ENCODE measurements at places on chromosomes 4 and X. TPM values are rescaled to one million over a fixed set of nuclear protein-coding genes. Genes with fewer than 3 reads are reported as not detected.

GRCh38 chr4:94373752-94374151 is 31.1 kb upstream of the HPGDS start:
- DNase-seq = no peak

DNA sequence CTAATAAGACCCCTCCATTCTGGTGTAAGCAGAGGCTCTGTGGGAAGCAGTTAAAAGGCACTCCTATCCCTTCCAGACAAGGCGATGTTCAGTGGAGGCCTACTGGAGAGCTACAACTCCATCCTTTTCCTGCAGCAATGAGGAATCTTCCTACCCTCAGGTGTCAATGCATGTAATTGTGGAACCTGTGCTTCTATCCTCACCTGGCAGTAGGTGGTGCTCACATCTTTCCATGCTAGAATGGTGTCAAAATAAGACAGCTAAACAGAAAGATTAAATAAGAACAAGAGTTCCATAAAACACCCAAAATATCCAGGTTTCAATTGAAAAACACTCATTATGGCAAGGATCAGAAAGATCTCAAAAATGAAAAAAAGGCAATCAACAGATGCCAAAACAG is 224.6 kb downstream of the IL15 start:
- no peak for DNase-seq

DNA sequence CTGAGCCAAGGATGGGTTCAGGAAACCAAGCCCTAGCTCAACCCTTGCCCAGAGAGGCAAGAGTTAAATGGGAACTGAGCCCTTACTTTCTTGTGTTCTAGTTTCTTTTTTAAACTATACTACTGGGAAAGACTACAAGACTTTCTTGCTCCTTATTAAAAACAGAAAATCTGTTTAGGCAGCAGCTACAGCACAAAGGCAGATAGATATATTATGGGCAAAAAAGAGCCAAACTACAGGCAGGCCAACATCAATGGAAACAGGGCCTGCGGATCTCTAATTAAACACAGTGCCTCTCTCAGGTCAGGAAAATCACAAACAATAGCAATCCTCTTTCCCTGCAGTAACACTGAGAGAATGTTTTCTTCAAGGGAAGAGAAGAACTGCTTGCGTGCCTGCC is 226.0 kb downstream of the LDB2 start:
- peak; percentile 14 for DNase-seq

- no peak for DNase-seq
Measured at GRCh38 chr4:122636697-122637096, 15.8 kb upstream of the IL21 start.

DNA sequence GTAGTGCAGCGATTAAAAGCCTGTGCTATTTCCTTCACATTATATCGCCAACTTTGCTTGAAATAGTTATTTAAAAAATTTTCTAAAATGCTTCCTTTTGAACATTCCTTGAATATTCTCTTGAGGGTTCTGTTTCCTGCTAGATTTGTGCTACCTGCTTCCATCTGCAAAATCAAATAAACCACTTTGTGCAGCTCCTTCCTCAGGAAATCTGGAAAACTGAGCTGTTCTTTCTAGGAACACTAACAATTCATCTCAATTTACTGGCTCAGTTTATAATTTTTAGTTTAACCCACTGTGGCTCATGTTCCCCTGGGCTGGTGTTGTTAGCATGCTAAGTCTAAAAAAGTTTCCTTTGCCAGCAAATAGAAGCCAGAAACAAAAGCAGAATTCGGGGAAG is 88.1 kb upstream of the LCORL start:
- no peak for DNase-seq

GRCh38 chrX:17537723-17538243 is 162.8 kb downstream of the NHS start:
- DNase-seq = peak; percentile 91

GRCh38 chrX:149497626-149498025 is 7.5 kb downstream of the IDS start:
- no peak for DNase-seq

GRCh38 chr4:132530861-132531260 is 618.2 kb upstream of the PCDH10 start:
- no peak for DNase-seq

GRCh38 chr4:159899596-159899995 is 796.7 kb downstream of the RAPGEF2 start:
- DNase-seq = no peak

DNA sequence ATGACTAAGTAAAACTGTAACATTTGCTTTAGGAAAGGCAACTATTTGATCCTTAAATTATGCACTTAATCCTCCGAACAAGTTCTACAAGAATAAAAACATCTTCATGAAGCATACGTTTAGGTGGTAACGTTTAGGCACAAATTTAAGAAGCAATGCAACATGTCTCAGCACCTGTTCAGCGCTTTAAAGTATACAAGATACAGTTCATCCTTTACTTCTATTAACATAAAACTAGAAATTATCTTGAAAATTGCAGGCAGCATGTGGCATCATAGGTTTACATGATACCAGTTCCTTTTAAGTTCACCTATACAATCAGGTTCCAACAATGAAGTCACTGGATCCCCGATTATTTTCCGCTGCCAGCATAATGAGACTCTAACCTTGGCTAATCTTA is 1.5 kb downstream of the PLA2G12A start:
- no peak for DNase-seq

GRCh38 chrX:39946822-39947221 is 150.9 kb downstream of the BCOR start:
- no peak for DNase-seq

Gene DCAF4L1
- 0.06 TPM for total RNA-seq

Gene WNK3
- total RNA-seq = 36.1 TPM

Gene GRIA3
- 7.7 TPM for total RNA-seq

Gene ARHGAP36
- 0.22 TPM for total RNA-seq
